ENCODE measurements at places on chromosomes 1 and 21. TPM values are rescaled to one million over a fixed set of nuclear protein-coding genes. Genes with fewer than 3 reads are reported as not detected.

- no peaks in the 10 kb centered on the region for H3K36me3 ChIP-seq
- no peak for DNase-seq
- H3K4me1 ChIP-seq: peaks cover 3% of the 10 kb centered on the region
Observed at GRCh38 chr1:213884942-213885341, 102.8 kb upstream of the PROX1 start.

DNA sequence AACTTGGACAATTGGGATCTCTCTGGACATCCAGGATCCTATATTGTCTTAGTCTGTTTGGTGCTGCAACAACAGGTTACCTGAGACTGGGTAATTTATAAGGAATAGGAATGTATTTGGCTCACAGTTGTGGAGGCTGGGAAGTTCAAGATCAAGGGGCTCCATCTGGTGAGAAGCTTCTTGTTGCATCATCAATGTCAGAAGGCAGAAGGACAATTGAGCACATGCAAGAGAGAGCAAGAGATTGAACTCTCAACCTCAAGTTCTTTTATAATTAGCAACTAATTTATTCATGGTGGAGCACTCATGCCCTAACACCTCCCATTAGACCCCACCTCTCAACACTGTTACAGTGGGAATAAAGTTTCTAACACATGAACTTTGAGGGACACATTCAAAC lies 124.7 kb upstream of the ETV3 start:
- H3K27me3 ChIP-seq: peaks cover 7% of the 10 kb centered on the region
- no peak overlapping the region for H3K27ac ChIP-seq
- H3K4me1 ChIP-seq: no peaks in the 10 kb centered on the region

DNA sequence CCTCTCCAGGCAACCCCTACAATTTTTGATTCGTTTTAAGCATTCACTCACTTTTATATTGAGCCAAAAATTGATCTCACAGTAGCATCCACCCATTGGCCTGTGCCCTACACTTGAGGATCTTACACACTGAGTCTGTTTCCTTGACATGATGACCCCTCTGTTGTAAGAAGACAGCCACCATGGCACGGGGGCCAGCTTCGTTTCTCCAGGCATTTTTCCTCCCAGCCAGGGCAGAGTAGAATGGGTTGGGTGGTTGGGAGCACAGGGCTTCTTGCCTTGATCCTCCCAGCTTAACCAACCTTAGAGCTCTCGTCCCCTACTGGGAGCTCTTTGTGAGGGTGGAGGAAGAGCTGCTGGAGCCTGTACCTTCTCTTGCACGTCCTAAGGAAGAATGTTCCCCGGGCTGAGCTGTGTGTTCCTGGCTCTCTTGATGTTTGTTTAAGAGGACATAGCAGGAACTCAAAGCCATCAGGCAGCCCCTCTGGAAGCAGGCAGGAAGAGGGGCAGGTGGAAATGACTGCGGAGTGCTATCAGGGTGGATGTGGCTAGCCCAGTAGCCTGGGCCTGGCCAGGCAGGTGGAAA lies 213.2 kb upstream of the TMEM51 start:
- no peak overlapping the region for H3K27ac ChIP-seq
- H3K4me1 ChIP-seq: no peaks in the 10 kb centered on the region
- no peak overlapping the region for H3K4me3 ChIP-seq
- H3K36me3 ChIP-seq: no peaks in the 10 kb centered on the region

Gene SYDE2
- 4.1 TPM for total RNA-seq

DNA sequence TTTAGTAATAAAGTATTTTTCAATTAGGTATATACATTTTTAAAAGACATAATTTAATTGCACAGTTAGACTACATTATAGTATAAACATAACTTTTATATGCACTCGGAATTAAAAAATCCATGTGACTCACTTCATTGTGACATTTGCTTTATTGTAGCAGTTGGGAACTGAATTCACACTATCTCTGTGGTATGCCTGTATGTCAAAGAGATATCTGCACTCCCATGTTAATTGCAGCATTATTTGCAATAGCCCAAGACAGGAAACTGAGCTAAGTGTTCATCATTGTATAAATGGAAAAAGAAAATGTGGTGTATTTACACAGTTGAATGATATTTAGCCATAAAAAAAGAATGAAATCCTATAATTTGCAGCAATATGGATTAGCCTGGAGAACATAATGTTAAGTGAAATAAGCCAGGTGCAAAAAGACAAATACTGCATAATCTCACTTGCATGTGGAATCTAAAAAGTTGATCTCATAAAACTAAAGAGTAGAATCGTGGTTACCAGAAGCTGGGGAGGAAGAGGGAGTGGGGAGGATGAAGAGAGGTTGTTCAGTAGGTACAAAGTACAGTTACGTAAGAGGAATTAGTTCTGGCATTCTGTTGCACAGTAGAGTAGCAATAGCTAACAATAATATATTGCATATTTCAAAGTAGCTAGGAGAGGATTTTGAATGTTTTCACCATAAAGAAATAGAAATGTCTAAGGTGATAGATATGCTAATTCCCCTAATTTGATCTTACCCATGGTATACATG lies 64.8 kb downstream of the DPT start:
- H3K4me1 ChIP-seq: peaks cover 3% of the 10 kb centered on the region
- no peaks in the 10 kb centered on the region for H3K36me3 ChIP-seq
- peaks cover 10% of the 10 kb centered on the region for H3K27me3 ChIP-seq
- H3K27ac ChIP-seq: no peak overlapping the region
- DNase-seq: no peak

DNA sequence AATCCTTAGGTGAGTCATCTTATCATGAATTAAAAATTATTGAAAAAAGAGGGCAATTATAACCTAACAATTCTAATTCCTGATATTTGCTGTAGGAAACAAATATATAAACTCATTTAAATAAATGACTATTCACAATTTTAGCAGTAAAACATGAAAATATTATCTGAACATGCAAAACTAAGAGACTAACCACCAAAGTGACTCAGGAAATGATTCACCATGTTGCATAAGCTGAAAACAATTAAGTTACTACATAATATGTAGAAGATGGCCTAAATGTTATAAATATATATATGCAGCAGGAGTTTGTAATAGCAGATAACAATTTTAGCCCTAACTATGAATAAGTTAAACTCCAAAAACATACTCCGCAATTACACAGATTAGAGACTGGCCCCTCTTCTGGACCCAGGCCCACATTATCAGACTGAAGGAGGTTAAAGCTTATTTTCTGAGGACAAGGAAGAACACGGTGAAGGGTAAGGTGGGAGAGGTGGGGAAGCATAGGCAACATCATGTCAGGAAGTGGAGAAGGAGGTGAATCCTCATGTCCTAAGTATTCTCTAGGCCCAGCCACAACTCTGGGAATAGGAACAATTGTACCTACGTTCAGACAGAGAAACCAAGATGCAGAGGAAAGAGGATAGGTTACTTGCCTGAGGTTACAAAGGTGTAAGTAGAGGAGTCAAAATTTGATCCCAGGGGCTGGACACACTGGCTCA lies 15.6 kb upstream of the AIM2 start:
- peaks cover 11% of the 10 kb centered on the region for H3K27me3 ChIP-seq
- DNase-seq: no peak
- no peak overlapping the region for H3K27ac ChIP-seq
- H3K4me3 ChIP-seq: no peak overlapping the region
- H3K36me3 ChIP-seq: no peaks in the 10 kb centered on the region

DNA sequence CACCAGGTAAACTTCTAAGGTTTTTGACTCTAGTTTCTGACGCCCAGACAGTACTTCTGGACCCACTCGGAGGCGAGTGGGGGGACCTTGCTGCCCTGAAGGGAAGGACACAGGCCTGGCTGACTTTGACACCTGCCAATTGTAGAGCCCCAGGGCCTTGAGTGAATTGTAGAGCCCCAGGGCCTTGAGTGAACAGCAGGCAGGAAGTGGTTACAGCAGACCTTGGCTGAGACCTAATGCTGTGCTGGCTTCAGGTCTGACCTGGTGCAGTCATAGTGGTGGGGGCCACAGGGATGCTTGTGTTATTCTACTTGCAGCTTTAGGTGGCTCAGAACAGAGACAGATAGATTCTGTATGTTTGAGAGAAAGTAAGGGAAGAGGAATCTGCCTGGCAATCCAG lies 344.3 kb downstream of the DUSP10 start:
- H3K4me1 ChIP-seq: peaks cover 7% of the 10 kb centered on the region
- peaks cover 12% of the 10 kb centered on the region for H3K27me3 ChIP-seq
- H3K36me3 ChIP-seq: no peaks in the 10 kb centered on the region
- no peak overlapping the region for H3K27ac ChIP-seq

Gene CYYR1
- not detected for total RNA-seq

Gene C1QC
- total RNA-seq: 1.7 TPM

Gene COP1
- total RNA-seq: 43.2 TPM

GRCh38 chr1:97938285-97938642 lies 17.4 kb upstream of the DPYD start:
- H3K4me3 ChIP-seq: no peak overlapping the region
- peaks cover 34% of the 10 kb centered on the region for H3K4me1 ChIP-seq
- H3K36me3 ChIP-seq: peaks cover 11% of the 10 kb centered on the region
- DNase-seq: no peak

DNA sequence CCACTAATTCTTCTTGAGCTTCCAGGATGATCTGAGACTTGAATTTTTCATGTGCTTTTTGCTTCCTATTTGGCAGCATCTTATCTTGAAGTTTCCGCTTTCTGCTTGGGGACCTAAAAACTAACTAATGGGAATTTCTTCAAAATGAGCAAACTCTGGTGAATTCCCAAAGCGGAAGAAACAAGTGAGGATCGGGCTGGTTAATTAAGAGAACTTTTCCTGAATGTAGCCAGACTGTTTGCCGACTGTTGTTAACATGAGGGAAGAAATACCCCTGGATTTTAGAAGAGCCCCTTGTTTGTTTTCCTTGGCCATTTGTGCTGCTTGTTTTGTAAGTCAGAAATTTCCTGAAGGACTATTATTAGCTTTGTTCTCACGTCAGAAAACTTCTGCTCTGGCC lies 6.1 kb upstream of the SELE start:
- DNase-seq: no peak
- H3K4me3 ChIP-seq: no peak overlapping the region
- H3K27ac ChIP-seq: no peak overlapping the region
- H3K27me3 ChIP-seq: peaks cover 20% of the 10 kb centered on the region
- H3K36me3 ChIP-seq: no peaks in the 10 kb centered on the region

GRCh38 chr1:62140666-62141065 lies 54.0 kb upstream of the L1TD1 start:
- no peak overlapping the region for H3K4me3 ChIP-seq
- no peaks in the 10 kb centered on the region for H3K36me3 ChIP-seq
- H3K27ac ChIP-seq: no peak overlapping the region
- DNase-seq: no peak
- peaks cover 3% of the 10 kb centered on the region for H3K4me1 ChIP-seq

- H3K27me3 ChIP-seq: no peaks in the 10 kb centered on the region
- H3K4me3 ChIP-seq: no peak overlapping the region
- DNase-seq: no peak
- H3K27ac ChIP-seq: no peak overlapping the region
- no peaks in the 10 kb centered on the region for H3K36me3 ChIP-seq
- H3K4me1 ChIP-seq: no peaks in the 10 kb centered on the region
Observed at GRCh38 chr1:221308534-221309511, 429.6 kb downstream of the HLX start.

DNA sequence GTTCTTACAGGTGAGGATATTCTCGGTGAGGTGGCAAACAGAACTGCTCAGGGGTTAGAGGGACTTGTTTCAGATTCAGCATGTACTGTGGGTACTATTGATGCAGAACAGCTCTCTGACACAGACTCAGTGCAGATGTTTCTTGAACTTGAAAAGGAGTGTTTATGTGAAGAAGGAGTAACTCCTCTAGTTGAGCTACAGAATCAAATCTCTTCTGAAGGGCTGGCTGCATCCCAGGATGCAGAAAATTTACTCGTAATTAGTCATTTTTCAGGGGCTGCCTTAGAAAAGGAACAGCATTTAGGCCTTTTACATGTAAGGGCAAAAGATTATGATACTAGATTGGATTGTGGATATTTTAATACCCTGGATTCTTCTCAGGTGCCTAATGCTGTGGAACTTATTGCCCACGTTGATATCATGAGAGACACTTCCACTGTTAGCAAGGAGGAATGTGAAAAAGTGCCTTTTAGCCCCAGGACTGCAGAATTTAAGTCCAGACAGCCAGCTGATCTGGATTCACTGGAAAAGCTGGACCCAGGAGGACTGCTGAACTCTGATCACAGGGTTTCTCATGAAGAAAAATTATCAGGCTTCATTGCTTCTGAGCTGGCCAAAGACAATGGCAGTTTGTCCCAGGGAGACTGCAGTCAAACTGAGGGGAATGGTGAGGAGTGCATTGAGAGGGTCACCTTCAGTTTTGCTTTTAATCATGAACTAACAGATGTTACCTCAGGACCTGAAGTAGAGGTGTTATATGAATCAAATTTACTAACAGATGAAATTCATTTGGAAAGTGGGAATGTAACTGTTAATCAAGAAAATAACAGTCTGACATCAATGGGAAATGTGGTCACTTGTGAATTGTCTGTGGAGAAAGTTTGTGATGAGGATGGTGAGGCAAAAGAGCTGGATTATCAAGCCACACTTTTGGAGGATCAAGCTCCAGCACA lies 79.6 kb upstream of the BMP8A start:
- no peak overlapping the region for H3K27ac ChIP-seq
- H3K4me3 ChIP-seq: no peak overlapping the region

- peaks cover 33% of the 10 kb centered on the region for H3K4me1 ChIP-seq
- H3K36me3 ChIP-seq: peaks cover 26% of the 10 kb centered on the region
- DNase-seq: no peak
- H3K4me3 ChIP-seq: peak overlapping the region; percentile 90
Observed at GRCh38 chr1:52032785-52033131, 852 bp downstream of the KTI12 start.

Gene FALEC
- total RNA-seq: 0.60 TPM

DNA sequence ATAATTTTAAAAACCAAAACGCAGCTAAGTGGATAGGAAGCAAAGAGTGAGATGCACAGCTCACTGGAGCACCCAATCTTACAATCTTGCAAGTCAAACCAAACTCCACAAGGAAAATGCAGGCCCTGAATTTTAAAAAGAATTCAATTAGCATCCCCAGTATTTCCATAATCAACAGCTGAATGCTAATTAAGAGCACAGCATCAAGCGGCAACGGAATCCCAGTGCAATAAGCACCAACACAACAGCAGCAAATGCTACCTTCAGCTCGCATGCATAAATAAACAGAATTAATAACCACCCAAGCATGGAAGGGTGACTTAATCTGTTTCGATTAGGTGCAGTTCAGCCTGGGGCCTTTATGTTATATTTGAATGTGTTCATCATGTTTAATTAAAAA lies 142.9 kb downstream of the SLC45A1 start:
- H3K4me1 ChIP-seq: peaks cover 32% of the 10 kb centered on the region
- no peaks in the 10 kb centered on the region for H3K27me3 ChIP-seq
- H3K27ac ChIP-seq: no peak overlapping the region
- DNase-seq: no peak
- no peak overlapping the region for H3K4me3 ChIP-seq

DNA sequence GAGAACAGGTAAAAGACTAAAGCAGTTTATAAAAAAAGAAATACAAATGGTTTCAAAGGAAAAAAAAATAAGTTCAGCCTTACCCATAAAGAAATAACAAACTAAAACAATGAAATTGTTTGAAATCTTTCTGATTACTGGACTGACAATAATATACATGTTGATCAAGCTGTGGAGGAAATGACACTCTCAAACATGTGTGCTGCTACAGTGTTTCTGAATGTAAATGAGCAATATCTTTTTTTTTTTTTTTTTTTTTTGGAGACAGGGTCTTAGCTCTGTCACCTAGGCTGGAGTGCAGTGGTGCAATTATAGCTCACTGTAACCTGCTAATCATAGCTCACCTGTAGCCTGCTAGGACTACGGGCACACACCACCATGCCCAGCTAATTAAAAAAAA lies 6.5 kb downstream of the EPS15 start:
- H3K36me3 ChIP-seq: peaks cover 5% of the 10 kb centered on the region
- DNase-seq: no peak
- H3K27ac ChIP-seq: no peak overlapping the region
- H3K27me3 ChIP-seq: no peaks in the 10 kb centered on the region
- no peak overlapping the region for H3K4me3 ChIP-seq
- H3K4me1 ChIP-seq: peaks cover 37% of the 10 kb centered on the region

Gene NUP210L
- 0.17 TPM for total RNA-seq

Measured in activated naive CD8-positive, alpha-beta T cell treated with anti-CD3 and anti-CD28 coated beads, Interleukin-2, amount 10 ng/mL, durations not matched to agents 7 days and 5 days (primary cell).